ENCODE measurements at places on chromosomes 4 and X.

DNA sequence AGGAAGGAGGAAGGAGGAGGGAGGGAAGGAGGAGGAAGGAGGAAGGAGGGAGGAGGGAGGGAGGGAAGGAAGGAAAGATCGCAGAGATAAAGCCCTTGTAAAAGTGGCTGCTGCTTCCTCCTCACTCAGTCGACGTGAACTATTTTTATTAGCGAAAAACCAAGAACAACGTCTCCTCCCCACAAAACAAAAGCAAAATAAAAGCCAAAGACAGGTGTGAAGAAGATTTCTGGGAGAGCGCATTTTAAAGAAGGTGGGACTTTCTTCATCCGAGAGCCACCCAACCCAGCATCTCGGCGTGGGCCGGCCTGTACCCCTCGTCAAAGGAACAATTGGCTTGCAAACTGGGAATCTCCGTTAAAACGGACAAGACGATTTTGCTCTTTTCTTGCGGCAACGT, 40.7 kb upstream of the ASMTL start:
- no peak for DNase-seq

DNA sequence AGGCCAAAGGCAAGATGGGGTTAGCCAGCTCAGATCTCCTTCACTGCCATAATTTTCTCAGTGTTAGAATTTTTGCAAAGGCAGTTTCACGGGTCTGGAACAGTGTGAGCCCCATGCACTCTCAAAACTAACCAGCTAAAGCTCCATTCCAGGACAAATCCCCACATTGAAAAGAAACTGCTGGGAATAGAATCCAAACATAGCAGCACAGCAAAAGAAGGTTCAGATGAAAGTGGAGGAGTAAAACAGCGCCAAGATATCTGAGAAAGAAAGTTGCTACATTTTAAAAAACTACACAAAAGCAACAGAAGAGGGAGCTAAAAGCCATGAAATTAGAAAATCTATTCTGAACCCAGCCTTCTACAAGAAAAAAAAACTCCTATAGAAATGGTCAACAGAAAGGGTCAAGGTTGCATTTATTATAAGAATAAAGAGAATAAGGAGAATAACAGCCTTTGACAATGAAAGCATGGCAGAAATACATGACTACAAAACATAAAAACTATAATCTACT, 39.6 kb upstream of the SLC7A3 start:
- no peak for DNase-seq

DNA sequence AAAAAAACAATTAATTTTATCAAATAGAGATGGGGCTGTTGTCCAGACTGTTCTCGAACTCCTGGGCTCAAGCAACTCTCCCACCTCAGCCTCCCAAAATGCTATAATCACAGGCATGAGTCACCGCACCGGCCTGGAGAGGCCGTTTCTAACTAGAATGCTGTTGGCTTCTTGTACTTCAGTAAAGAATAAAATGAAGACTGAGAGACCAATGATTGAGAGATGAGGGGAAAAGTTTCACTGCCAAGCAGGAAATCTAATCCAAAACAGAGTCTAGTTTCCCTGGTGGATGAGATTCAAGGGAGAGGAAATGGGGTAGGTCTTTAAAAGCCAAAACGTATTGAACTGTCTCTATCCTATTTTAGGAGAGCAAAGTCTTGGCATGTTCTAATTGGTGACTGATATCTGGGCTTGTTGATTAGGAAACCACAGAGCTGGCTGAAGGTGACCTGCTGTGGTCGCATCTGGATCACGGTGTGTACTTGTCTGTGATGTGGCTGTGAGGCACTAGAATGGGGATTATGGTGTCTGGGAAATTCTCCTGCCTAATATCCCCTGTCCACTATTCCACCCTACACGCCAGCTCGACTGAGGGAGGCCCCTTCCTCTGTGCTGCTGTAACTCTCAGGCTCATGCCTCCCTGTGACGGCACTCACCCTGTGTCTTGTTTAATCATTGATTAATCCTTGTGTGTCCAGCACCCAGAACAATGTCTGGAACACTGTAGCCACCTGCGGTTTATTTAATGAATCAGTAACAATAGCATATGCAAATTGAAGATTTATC, 15.0 kb upstream of the TRIM2 start:
- no peak for DNase-seq

GRCh38 chrX:53082773-53083616, 828 bp downstream of the TSPYL2 start:
- no peak for DNase-seq

- no peak for DNase-seq
These were observed 106.3 kb downstream of the TRAPPC11 start for GRCh38 chr4:183765251-183765911.

GRCh38 chr4:52665592-52665991, 6.5 kb upstream of the USP46 start:
- no peak for DNase-seq

DNA sequence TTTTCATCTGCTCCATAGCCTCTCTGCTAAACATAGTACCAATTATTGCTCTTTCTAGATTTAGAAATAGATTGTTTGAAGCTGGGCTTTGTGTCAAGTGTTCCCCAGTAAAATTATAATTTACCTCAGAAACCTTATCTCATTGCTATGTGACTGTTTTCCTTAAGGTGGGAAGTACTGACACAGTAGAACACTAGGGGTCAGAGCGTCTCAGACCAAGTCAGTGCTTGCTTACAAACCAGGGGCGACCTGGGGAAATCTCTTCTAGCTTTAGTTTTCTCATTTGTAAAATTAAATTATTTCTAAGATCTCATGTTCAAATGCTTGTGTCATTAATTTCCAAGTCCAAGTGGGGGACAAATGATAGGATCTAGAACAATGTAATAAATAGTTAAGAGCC, 360.4 kb downstream of the RAPGEF2 start:
- DNase-seq = no peak

GRCh38 chr4:55866973-55867574, 13.6 kb downstream of the EXOC1 start:
- DNase-seq = peak; percentile 32

- no peak for DNase-seq
These were observed 415.5 kb upstream of the FAT1 start for GRCh38 chr4:187139141-187139540.

DNA sequence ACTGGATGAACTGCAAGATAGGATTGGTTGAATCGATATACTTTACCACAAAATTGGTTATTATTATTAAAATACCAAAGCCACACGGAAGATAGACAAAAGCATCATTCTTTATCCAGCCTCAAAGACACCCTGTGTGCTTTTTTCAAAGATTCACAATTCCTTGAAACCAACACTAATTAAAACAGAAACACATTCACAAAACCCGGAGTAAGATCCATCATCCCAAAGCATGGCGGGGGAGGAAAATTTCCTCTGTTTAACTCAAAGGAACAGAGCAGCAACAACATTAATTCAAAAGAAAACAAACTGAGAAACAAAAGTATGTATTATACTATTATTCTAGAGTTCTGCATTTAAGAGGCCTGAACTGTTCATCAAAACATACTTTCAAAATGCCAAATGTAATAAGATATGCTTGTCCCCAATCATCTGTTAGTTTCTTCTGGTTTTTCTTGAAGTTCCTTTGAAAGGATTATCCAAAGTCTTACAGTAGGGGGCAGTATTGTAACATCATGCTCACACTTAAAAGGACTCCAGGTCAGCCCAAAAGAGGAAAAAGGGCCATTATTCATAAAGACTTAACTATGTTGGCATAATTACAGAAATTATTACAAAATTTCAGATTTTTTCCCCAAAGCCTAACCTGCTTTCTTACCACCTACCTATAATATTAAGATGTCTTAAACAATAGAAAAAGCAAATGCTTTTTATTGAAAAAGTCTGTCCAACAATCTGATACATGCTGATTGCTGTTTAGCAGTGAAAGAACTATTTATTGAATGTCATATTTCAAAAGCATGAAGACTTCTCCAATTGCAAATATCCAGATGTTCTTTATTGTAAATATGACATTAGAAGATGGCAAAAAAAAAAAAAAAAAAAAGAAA, 168.7 kb downstream of the SCFD2 start:
- no peak for DNase-seq

DNA sequence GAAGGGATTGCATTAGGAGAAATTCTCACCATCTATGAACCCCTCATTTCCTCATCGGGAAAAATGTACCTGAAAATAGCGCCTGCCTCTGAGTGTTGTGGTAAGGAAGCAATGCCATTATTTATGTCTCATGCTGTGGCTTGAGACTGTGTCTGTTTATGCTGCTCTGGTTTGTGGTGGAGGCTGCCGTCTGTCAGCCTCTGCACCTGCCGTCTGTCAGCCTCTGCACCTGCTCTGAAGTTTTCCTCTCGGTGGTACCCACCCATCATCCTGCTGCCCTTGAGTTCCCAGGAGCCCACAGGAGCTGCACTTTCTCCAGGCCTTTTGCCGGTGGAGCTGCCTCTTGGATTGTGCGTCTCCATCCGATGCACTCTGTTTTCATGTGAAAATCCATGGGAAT, 68.5 kb upstream of the PPP2R3B start:
- no peak for DNase-seq

- DNase-seq = no peak
These were observed 96.5 kb downstream of the ARHGAP10 start for GRCh38 chr4:147828331-147828905.

DNA sequence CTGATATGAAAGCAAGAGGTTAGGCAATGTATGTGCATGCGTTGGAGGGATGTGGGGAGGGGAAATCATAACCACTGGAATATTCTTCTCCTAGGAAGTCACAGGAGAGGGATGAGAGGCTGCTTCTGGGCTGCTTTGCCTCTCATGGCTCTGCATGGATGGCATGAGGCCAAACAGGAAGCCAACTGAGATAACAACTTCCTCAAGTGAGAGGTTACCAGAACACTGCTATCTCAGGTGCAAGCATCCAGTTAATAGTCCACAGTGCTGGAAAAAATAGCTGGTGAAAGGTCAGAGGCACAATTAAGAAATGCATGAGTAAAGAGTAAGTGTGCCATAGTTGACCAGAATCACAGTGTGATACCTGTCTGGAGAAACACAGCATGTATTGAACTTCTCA, 113.3 kb downstream of the ELOVL6 start:
- DNase-seq = peak; percentile 6

GRCh38 chr4:71050809-71051208, 57.4 kb downstream of the DCK start:
- DNase-seq = no peak

Data from stimulated activated CD4-positive, alpha-beta T cell treated with anti-CD3 and anti-CD28 coated beads, Interleukin-4, amount 100 ng/mL, for 24 hours (primary cell).